ENCODE measurements at places on chromosomes 3 and 15.

GRCh38 chr15:43920815-43921214, 94.0 kb downstream of the WDR76 start:
- DNase-seq, result no peak

DNA sequence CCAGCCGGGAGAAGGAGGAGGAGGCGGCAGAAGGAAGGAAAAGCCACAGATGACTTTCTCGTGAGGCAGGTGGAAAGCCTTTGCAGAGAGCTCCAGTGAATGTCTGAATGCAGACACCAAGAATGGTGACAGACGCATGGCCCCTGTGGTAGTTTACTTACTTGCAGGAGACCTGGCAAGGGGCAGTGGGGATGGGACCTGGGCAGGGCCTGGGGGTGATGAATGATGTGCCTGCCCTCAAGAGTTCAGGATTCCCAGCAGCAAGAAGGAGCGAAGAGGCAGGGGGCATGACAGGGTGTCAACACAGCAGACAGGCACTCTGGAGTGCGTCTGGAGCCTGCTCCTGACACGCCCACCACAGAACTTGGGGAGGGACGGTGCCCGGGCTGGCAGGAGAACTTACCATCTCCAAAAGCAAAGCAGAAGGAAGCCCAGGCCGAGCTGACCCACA, 260.5 kb upstream of the LYSMD4 start:
- no peak for DNase-seq

DNA sequence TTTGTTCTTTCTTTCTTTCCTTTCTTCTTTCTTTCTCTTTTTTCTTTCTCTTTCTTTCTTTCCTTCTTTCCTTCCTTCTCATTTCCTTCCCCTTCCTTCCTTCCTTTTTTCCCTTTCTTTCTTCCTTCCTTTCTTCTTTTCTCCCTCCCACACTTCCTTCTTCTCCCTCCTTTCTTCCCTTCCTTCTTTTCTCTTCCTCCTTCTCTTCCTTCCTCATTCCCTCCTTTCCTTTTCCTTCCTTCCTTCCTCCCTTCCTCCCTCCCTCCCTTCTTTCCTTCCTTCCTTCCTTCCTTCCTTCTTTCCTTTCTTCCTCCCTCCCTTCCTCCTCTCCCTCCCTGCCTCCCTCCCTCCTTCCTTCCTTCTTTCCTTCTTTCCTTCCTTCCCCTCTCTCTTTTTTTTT, 755.7 kb upstream of the GRM7 start:
- DNase-seq, result no peak

- peak; percentile 66 for DNase-seq
These were observed 70.6 kb upstream of the STT3B start for GRCh38 chr3:31462050-31462569.

- DNase-seq, result no peak
These were observed 9.7 kb upstream of the FBXL22 start for GRCh38 chr15:63587527-63587926.

- DNase-seq, result no peak
These were observed 5.2 kb upstream of the USP3 start for GRCh38 chr15:63499175-63499549.

GRCh38 chr3:55543181-55543614, 56.1 kb upstream of the WNT5A start:
- no peak for DNase-seq

DNA sequence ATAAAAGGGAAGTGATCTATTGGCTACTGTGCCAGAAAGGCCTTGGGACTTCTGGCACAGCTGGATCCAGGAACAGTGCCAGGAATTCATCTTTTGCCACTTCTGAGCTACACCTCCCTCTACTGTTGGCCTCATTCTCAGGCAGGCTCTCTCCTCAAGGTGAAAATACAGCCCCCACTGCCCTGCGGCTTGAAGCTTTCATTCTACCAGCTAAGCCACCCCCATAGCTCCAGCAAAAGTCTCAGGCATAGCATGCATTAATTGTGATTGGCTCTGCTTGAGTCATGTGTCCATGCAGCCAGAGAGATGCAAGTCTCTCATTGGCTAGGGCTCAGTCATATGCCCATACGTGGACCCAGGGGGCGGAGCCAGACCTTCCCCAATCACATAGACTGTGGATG, 142.4 kb downstream of the TPRA1 start:
- no peak for DNase-seq

DNA sequence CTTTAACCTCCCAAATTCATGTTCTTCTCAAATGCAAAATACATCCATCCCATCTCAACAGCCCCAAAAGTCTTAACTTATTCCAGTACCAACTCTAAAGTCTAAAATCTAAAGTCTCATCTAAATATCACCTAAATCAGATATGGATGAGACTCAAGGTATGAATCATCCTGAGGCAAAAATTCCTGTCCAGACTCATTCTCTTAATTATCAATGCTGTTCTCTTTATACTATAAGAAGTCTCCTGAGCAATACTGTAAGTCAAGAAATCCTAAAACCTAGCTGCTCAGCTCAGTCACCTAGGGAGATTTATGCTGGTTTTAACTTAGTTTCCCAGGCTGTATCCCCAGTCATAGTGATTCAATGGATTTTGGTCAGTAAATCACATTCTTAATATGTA, 11.1 kb downstream of the RAD18 start:
- DNase-seq, result no peak

DNA sequence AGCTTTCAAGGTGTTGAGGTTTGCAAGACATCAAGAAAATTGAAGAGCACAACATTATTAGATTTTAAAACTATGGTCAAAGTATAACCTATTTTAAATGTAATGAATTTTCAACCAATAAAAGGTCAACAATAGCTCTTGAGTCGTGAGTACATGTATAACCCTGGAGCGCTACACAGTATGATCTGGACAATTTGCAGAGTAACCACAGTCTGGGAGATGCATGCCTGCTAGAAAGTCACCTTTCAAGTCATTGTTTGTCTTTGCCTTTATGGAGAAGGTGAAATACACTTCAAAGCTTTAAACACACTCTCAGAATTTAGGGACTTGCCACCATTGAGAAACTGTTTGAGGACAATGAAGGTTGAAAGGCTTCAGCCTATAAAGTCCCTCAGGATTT, 112.6 kb upstream of the ALCAM start:
- DNase-seq, result no peak

- DNase-seq, result no peak
These were observed 41.8 kb downstream of the SERPINI1 start for GRCh38 chr3:167777356-167777755.

DNA sequence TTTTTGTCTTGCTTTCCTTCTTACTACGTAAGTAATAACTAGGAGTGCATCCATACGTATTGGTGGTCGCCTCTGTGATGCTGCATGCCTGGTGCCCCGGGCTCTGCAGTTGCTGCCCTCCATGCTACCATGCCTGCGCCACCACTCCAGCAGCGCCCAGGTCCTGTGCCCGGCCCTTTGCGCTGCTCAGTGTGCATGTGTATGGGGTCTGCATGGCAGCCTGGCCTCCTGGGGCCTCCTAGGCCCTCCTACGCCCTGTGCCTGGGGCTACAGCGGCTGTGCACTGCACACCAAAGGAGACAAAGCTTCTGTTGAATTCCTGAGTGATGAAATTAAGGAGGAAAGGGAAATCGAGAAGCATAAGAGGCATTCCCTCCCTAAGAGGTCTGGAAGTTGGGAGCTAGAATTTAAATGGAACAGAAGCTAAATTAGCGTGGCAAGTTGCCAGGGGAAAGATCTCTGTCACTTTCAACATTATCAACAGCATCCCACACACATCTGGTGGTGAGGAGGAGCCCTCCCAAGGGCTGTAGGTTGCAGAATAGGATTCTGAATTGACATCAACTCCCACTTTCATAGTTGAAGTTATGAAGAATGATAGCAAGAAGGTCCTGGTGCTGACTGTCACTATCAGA, 275.0 kb upstream of the CHRM5 start:
- no peak for DNase-seq

GRCh38 chr15:66390678-66391077, 4.0 kb downstream of the MAP2K1 start:
- peak; percentile 36 for DNase-seq

DNA sequence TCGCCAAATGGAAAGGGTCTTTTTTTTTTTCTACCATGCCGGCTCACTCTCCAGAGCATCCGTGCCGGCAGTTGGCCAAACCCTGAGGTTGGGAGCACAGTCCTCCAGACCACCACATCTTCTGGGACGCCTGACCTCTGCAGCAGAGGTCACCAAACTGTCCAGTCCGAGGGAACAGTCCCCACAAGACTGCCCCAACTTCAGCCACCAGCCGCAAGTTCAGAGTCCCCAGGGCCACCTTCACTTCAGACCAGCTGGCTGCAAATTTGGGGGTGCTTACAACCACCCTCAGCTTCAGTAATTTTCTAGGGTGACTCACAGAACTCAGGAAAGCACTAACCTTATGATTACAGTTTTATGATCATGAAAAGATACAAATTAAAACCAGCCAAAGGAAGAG, 28.9 kb downstream of the PLA2G4D start:
- no peak for DNase-seq

DNA sequence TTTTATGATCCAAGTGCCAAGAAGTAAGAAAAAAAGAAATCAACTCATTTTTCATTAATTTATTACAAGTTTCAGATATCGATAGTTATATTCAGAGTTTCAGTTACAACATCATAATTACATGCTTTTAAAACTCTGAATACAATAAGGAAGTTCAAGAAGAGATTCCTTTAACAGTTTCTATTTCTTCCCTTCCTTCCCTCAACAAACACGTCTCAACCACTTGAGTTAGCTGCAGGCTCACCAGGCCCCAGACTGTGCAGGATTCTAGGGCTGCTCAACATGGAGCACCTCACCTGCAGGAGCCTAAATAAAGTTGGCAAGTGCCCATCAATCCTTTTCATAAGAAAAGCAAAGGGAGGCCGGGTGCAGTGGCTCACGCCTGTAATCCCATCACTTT, 79.2 kb upstream of the FNDC3B start:
- DNase-seq, result no peak

DNA sequence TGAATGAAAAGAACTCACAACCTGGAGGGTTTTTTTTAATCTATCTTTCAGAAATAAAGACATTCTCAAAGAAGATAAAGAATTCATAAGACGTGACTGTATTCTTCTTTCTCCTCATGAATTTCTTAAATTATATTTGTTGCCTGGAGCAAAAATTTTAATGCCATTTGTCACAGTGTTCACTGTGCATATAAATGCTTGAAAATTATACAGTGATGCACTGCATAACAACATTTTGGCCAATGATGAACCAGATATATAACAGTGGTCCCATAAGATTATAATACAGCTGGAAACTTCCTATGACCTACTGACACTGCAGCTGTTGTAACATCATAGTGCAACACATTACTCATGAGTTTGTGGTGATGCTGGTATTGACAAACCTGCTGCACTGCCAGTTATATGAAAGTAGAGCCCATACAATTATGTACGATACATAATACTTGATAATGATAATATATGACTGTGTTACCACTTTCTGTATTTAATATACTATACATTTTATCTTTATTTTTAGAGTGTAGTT, 67.3 kb downstream of the P2RY1 start:
- DNase-seq, result no peak

- DNase-seq, result no peak
These were observed 11.4 kb downstream of the CD86 start for GRCh38 chr3:122066331-122067213.

GRCh38 chr3:70519026-70519425, 206.6 kb upstream of the MDFIC2 start:
- DNase-seq, result no peak

GRCh38 chr3:198062068-198062465, 102.0 kb downstream of the LMLN start:
- DNase-seq, result no peak

GRCh38 chr15:63364399-63365272, 17.0 kb downstream of the CA12 start:
- DNase-seq, result no peak

DNA sequence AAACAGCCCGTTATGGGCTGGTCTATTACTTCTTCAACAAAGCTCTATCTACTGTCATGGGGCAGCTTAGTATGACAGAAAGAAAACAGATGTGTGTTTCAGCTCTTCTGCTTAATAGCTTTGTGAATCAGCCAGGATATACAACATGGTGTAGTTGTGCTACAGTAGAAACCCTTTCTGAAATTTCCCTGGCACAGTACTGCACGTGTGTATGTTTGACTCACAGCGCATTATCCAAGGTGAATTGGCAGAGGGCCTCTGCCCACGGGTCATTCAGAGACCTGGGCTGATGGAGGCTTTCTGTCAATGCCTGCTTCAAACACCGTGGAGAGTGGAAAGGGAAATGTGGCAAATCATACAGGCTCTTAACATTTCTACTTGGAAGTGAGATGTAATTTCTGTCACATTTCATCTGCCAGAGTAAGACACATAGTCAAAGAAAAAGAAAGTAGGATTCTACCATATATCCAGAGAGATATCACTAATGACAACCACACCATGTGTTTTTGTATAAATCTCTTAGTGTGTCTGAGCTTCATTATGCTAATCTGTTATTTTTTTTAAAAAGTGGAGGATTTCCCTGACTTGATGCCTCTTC, 505.1 kb downstream of the CNTN4 start:
- no peak for DNase-seq

DNA sequence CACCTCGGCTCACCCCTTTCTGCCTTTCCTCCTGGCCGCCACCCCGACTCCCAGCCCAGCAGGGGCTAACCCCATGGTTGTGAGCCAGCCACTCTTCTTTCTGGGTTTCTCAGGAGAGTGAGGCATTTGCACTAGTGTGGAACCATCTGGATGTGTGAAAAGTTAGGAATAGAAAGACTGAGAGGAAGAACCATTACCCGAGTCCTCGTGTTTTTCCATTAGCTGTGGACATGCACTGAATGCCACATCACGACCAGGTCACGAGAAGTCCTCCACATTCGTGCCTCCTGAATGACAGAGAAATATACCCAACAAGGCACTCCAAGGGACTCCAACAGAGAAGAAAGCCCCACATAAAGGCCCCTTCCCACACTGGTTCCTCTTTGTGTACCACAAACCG, 18.0 kb upstream of the RAD18 start:
- DNase-seq, result no peak

GRCh38 chr3:57852896-57853295, 96.8 kb downstream of the SLMAP start:
- no peak for DNase-seq

GRCh38 chr3:14169871-14170270, 8.5 kb downstream of the XPC start:
- DNase-seq, result no peak

- DNase-seq, result no peak
These were observed 101.6 kb upstream of the RAD18 start for GRCh38 chr3:9064850-9065249.

- peak; percentile 53 for DNase-seq
These were observed 627 bp downstream of the DUSP7 start for GRCh38 chr3:52055537-52056351.

- DNase-seq, result no peak
These were observed 238.6 kb downstream of the RAP2B start for GRCh38 chr3:153400641-153401040.

DNA sequence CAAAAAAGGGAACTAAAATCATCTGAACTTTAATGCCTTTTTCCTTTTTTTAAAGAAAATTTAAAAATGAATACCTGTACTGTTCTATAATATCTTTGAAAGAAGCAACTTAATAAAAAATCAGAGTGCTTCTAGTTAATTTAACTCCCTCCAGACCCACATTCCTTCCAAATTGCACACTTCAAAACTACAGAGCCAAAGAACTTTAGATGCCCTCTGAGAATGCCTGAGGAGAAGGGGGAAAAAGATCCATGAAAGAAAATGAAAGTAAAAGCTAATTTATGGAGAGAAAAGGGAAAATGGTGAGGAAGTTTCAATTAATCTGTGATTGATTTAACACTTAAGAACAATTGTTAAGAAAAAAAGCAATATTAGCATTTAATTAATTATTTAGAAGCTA, 1141.6 kb downstream of the IGSF11 start:
- no peak for DNase-seq

GRCh38 chr3:105496343-105496742, 129.6 kb downstream of the ALCAM start:
- DNase-seq, result no peak
